Mesenchymal stem cell (in vitro differentiated cells and primary cell): ENCODE measurements at places on chromosomes 2 and 18.

DNA sequence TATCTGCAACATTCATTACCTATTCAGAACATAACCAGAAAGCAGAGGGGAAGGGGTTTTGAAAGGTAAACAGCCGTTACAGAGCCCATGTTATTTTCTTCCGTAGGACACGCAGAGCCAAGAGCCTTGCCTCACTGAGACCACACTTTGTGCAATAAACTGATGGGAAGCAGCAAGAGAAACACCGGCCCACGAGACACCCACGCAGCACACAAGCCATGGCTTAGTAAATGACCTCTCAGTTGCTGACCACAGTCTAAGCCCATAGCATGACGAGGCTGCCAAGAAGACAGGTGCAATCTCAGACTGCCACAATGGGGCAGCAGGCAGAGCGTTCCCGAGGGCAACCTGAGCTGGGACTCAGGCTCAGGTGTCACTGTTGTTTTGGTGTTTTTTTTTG lies 59.6 kb downstream of the CABYR start:
- no peak for DNase-seq

- no peak for DNase-seq
Observed at GRCh38 chr2:120845277-120845676, 109.6 kb downstream of the GLI2 start.

DNA sequence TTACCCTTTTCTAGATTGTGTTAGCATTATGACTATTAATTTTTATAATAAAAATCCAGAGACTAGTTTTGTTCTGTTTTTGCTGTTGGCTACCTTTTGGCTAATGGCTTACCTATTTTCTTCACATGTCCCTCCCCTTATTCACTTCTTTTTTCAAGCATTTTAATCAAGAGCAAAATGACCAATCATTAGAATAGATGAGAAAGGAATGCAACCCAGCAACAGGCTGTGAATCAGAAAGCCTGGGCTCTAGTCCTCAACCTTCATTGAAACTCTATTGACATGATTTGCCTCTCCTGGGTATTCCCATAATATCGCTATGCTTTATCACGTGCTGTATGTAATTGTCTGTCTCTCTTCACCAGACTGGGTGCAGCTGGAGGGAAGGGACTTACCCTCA lies 370.1 kb downstream of the IRS1 start:
- no peak for DNase-seq

GRCh38 chr2:113175042-113175628 lies 1.4 kb downstream of the PSD4 start:
- DNase-seq: no peak

GRCh38 chr2:118686346-118686745 lies 161.1 kb downstream of the EN1 start:
- no peak for DNase-seq
